ENCODE measurements at places on chromosomes 6 and 20. TPM values are rescaled to one million over a fixed set of nuclear protein-coding genes. Genes with fewer than 3 reads are reported as not detected.

CALHM5 gene
- total RNA-seq = 2.8 TPM

DNA sequence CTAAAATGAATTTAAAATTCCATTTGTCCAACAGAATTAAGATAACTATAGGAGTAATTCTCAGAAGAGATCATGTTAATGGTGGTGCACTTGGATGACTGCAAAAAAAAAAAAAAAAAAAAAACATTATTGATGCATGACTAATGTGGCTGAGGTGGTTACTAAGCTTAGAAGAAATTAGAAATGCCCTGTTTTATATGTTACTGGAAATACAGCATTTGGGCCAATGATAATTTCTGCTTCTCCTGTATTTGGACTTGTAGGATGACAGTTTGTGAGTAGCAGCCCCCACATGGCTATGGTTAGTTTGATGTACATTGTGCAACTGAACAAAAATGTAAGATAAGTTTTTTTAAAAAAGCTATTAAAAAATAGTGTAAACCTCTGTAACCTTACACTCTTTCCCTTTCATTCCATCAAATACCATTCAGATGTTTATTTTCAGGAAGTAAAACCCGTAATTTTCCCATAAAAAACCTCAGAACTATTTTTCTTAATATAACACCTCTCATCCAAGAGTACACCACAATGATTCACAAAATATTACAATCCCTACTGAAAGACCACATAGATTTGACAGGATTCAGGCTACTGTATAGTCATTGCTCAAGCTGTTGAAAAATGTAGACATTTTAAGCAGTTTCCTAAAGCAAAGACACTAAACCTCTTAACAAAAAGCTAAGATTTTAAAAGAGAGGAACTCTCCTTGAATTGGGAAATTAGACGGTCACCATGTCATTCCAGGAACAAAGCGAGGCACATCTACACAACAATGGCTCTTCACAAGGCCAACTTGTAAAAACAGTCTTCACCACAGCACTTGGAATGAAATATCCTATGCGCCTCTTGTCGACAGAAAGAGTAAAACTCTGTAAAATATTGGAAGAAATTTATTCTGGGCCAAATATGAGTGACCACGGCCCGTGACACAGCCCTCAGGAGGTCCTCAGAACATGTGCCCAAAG, 83.0 kb downstream of the WDR27 start:
- no peak for DNase-seq

GRCh38 chr6:5305968-5306626, 44.8 kb downstream of the FARS2 start:
- DNase-seq = no peak

DNA sequence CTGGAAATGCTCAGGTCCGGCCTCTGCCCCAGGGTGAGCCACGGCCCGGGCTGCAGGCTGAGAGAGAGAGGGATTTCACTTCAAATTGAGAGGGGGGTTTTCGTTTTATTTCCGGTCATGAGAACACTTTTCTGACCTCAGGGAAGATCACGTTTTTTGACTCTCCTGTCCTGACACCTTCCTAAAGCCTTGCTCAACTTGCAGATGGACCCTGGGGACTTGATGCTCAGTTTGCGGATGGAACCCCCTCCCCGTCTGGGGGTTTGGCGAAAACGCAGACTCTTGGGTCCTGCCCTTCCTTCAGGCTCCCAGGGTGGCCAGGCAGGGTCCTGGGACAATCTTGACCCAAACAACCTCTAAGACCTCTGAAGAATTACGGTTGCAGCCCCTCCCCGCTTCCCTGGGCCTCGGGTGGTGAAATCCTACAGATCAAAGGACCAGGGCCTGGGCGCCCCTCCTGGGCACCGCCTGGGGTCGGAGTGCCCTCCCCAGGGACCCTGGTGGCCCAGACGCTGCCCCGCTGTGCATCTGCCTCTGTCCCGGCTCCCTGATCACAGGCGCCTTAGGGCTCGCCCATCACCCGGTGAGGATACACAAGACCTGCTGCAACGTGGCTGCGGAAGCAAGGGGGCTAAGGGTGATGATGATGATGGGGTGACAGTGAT, 148.2 kb downstream of the ERMARD start:
- DNase-seq = no peak

- DNase-seq = no peak
These were observed 490.9 kb upstream of the NRSN1 start for GRCh38 chr6:23635150-23635549.

TP53TG5 gene
- total RNA-seq = 1.5 TPM

ZC2HC1B gene
- total RNA-seq = not detected

Data from right cardiac atrium (tissue), 5 donors.